ENCODE measurements at places on chromosomes 12 and 14.

DNA sequence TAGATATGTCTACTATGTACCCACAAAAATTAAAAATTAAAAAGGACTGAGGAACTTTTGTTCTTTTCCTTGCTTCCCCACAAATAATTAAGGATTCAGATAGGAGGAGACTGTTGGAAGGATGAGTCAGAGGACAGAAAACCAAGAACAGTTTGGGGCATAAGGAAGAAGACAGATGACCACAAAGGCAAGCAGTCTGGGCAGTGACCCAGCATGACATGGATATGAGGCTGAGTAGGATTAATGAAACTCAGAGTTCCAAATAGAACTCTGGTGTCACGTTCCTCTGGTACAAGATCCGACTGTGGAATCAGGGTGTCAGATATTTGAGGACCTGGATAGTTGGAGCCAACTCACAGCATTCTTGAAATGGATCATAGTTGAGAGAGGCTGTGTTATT lies 89.3 kb upstream of the SLC38A4 start:
- no peak for DNase-seq

DNA sequence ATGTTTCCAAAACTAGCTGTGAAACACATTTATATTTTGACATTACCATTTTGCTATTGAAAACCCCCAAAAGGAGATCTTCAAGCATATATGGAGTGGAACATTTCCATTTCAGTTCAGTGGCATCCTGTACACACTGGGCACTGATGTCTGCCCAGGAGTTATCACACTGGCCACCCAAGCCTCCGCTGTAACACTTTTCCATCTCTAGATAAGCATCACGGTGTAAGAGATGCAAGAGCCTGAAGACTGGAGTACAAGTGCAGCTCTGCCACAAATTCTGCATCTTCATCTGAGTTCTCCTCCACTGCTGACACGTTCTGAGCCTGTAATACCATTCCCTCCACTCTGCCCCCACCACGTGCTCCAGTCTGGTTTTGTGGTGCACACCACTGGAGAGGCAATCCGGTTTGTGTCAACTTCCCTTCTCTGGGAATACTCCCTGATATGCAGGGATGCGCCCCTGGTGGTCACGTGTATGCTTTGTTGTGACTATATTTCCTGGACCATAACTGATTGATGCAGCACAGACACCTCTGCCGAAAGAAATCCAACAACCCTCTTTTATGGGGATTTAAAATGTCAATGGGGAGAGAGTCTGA lies 12.7 kb downstream of the SPTLC2 start:
- no peak for DNase-seq

DNA sequence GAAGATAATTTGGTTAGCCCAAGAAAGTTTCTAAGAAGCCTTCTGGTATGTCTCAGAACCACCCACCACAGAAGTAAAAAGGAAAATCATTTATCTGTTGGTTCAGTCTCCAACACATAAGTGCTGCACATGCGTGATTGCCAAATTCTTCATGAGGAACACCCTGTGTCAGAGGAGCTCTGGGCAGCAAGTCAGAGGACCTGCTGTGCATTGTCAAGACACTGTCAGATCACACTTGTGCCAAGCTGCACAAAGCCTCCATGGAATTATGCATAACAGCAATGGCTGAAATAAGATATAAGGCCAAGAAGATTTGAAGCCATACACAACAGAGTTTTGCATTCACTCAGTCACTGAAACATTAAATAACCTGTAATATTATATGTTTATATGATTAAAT lies 1304.7 kb upstream of the FLRT2 start:
- DNase-seq = no peak

DNA sequence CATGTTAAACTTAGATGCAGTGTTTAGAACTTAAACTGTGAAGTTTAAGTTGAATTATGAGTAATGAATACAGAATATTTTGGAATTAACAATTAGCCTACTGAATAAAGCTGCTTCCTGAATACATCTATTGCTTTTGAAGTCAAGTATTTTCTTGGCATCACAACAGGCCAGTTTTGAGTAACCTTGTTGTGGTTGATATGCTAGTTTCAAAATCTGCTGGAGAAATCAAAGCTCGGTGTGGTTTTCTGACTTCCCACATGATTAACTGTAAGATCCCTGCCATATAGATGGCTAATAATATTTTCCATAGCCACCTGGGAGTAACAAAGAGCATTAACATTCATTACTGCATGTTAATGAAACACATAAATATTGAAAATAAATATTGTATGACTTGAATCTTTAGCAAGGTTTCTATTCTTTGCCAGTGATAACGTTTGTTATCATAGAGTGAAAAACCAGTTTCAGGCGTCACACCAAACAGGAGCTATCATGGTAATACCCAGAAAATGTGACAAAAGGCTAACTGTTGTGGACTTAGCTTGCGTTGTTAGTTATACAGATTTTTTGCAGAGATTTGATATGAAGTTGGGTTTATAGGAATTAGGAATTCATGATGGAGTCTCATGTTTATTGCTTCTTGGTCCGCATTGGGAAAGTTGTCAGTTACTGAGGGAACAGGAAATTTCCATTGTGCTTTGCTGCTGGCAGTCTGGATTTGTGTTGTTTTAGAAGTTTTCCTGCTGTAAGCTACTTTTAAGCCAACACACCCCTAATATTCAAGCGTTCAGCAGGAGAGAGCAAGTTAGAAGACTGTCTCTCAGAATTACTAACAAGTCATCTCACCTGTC lies 32.1 kb downstream of the PPFIBP1 start:
- DNase-seq = no peak

DNA sequence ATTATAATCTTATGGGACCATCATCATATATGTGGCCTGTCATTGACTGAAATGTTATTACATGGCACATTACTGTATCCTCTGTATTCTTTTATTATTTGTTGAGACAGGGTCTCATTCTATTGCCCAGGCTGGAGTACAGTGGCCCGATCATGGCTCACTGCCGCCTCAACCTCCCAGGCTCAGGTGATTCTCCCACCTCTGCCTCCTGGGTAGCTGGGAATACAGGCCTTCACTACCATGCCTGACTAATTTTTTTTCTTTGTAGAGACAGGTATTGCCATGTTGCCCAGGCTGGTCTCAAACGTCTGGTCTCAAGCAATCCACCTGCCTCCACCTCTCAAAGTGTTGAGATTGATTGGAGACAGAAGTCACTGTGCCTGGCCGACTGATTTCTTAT lies 153.2 kb downstream of the RASSF9 start:
- no peak for DNase-seq

Data from CD4-positive, alpha-beta T cell treated with Interleukin-4 for 1 hour (primary cell).